ENCODE measurements at places on chromosomes 16 and 17.

DNA sequence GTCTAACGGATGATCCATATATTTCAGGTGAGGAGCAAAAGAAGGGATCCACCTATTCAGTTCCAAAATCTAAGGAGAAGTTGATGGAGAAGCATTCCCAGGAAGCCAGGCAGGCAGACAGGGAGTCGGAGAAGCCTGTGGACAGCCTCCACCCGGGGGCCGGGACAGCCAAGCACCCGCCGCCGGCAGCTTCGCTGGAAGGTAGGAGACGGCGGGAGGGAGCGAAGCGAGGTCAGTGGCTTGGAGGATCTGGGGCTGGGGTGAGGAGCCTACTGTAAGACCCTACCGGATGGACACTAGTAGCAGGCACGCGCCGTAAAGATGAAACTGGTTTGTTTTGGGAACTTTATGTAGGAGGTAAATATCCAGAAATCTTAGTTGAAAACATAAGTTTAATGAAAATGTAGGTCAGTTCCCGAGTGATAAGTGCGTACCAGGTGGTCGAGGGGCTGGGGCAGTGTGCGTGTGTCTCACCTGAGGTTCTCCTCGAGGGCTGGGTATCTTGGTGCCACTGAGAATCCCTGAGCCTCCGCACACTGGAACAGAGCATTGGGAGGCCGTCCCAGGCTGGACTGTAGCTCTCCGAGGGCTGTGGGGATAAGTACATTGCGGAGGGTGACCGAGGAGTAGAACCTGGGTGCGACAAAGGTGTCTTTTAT is 714 bp downstream of the SPATA33 start:
- DNase-seq: no peak

- no peak for DNase-seq
These were observed 12.3 kb upstream of the SALL1 start for GRCh38 chr16:51163366-51163765.

DNA sequence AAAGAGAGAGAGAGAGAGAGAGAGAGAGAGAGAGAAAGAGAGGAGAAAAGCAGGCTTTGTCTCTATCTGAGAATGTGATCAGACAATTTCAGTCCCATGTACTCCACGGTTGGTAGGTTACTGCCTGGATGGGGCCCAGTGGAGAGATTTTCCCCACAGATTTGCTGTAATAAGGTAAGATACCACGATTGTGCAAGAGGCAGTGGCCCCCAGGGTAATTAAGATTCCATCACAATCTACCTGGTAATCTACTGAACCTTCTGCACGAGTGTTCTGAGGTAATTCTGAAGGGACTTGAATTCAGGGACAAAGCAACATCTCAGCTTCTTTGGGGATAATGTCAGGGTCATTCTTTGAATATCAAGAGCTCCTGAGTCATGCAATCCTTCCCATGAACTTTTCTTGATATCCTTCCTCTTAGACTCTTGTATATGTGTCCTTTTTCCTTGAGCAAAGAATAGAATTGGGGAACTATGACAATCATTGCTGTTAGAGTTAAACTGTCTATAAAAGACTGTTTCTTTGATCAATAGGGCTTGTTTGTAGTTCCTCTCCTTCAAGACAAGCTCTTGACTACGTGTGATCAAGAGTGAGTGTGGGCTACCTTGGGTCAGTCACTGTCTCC is 306.6 kb downstream of the MAF start:
- no peak for DNase-seq

DNA sequence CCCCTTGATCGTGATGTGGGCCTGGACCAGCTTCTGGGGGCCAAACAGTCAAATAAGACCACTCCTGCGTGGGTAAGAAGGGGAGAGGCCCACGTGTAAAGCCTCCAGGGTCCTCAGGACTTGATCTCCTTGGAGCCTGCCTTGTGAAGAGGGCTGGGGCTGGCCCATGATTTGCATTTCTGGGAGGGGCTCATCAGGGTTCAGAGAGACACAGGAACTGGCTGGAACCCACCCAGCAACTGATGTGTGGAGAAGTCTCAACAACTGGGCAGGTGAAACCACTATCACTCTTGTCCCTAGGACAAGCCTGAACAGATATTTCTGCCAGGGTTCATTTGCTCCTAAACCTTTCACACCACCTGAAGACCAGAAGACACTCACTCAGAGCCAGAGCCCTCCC is 214.7 kb downstream of the ZNF423 start:
- DNase-seq: no peak

Measured in GOT3 (cell line).